ENCODE measurements at places on chromosomes 2 and 18.

GRCh38 chr2:183543222-183543621 is 419.0 kb downstream of the NUP35 start:
- no peak for DNase-seq

DNA sequence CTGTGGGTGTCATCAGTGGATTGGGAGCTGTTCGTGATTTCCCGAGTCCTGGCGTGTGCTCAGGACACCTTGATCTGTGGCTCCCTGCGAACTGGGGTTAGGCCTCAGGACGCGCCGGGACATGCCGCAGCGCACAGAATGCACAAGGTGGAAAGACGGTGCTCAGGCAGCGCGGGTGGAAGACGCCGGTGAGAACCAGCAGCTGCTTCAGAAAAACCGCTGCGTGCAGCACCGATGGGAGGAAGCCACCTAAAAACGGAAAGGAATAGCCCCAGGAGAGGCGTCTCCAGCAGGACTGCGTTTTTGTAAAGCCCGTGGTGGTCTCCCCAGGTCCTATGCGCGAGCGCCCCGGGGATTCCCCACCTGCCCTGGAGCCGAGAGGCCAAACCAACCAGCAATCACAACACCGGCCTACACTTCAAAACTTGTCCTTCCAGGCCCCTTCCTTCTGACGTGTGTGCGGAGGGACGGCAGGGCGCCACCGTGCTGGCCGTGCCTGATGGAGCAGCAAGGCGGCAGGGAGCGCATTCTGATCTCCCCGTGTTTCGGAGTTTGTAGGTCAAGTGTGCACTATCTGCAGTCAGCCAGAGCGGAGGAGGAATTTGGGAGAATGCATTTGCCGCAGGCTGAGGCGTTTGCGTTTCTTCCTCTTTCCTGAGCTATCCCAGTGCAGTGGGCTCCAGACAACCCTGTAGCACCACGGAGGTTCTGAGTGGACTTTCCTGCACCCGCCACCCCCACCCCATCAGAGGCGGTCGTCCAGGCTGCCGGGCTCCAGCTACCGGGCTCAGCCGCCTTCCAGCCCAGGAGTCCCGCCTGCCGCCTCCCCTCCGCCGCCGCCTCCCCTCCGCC is 32.2 kb downstream of the RTP5 start:
- DNase-seq = no peak

DNA sequence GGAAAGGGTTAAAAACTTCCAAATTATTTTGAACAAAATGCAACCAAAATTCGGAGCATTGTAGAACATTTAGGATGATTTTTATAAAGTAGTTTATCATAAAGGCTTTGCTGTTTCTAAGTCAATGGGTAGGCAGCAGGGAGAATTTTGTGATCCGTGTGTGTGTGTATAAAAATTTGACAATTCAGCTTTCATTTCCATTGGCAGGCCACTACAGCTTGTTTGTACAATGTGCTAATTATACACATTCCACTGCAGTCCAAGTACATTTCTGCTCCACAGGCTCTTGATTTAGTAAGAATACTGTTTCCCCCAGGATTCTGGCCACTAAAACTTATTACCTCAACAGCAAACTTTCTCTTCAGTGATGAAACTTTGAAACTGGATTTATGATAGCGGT is 71.8 kb upstream of the LTBP1 start:
- DNase-seq = no peak

GRCh38 chr2:68715353-68716041 is 19.1 kb upstream of the ARHGAP25 start:
- no peak for DNase-seq

- no peak for DNase-seq
Measured at GRCh38 chr18:34659579-34660517, 50.2 kb upstream of the DTNA start.

DNA sequence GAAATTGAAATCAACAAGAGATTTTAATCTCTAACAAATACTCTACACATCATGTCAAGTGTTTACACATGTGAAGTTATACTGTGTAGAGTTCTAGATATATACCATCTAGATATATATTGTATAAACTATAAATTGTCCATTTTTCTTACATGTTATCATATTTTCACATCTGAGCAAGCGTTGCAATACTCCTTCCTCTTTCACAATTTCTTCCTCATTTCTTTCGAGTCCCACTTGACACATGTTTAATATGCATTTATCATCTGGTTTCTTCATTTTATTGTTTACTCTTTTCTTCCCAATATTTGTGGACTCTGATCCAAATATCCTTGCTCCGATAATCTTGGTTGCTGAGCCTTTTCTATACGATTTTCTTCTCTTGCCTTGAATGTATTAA is 50.2 kb downstream of the UNC80 start:
- no peak for DNase-seq

DNA sequence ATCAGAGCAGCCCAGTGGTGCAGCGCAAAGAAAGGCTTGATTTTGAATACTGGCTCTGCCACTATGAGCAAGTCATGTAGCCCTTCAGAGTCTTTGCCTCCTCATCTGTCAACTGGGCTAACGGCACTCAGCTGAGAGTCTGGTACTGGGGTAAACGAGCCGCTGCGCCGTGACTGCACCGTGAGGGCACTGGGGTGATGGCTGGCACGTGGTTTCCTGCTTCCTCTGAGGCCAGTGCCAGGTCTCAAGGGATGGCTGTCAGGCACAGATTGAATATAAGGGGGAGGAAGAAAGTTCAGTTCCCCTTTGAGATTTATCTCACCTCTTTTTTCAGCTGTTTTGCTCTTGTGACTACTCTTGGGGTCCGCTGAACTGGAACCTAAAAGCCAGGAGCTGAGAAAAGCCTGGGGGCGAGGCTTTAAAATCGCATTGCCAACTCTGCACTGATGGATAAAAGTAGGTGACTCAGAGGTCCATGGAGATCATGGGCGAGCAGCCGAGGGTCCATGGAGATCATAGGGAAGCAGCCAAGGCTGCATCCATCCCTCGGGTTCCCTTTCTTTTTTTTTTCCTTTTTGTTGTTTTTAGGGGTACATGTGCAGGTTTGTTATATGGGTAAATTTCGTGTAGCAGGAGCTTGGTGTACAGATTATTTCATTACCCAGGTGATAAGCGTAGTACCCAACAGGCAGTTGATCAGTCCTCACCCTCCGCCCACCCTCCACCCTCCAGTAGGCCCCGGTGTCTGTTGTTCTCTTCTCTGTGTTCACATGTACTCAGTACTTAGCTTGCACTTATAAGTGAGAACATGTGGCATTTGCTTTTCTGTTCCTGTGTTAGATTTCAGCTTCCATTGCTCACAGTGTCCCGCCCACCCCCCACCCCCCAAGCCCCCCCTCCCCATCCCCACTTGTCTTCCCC is 114.3 kb downstream of the SPP2 start:
- no peak for DNase-seq

- DNase-seq = no peak
Measured at GRCh38 chr2:71934595-71935261, 212.9 kb downstream of the CYP26B1 start.

DNA sequence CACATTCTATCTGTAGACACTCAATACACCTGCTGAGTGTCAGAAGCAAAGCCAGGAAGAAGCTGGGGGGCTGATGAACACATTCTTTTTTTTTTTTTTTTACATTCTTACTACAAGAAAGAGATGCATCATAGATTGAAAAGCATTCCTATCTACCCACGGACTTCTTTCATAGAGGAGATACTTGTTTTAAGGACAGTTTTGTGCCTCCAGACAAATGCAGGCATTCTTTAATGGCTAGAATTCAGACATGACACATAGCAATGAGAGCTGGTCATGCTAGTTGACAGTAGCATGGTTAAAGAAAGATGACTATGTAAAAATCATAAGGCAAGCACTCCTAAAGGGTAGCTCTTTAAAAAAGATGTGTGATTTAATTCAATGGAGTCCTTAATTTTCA is 110.2 kb downstream of the EPHA4 start:
- DNase-seq = no peak

DNA sequence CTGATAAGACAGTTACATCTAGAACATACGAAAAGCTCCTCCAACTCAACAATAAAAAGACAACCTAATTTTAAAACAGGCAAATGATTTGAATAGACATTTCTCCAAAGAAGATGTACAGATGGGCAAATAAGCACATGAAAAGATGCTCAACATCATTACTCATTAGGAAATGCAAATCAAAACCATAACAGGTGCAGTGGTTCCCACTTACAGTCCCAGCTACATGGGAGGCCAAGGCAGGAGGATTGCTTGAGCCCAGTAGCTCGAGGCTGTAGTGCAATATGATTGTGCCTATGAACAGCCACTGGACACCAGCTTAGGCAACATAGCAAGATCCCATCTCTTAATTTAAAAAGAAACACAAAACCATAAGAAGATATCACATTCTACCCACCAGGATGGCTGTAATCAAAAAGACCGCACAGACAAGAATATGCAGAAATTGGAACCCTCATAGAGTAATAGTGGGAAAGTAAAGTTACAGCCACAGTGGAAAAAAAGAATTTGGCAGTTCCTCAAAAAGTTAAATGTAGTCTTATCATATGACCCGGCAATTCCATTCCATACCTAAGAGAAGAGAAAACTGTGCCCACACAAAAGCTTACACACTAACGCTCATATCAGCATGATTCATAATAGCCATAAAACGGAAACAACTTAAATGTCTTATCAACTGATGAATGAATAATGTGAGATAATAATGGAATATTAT is 30.5 kb upstream of the ARMC9 start:
- no peak for DNase-seq

- no peak for DNase-seq
Measured at GRCh38 chr2:58237741-58238140, 3.4 kb downstream of the FANCL start.

- DNase-seq = no peak
Measured at GRCh38 chr2:178177066-178177679, 17.1 kb upstream of the OSBPL6 start.

DNA sequence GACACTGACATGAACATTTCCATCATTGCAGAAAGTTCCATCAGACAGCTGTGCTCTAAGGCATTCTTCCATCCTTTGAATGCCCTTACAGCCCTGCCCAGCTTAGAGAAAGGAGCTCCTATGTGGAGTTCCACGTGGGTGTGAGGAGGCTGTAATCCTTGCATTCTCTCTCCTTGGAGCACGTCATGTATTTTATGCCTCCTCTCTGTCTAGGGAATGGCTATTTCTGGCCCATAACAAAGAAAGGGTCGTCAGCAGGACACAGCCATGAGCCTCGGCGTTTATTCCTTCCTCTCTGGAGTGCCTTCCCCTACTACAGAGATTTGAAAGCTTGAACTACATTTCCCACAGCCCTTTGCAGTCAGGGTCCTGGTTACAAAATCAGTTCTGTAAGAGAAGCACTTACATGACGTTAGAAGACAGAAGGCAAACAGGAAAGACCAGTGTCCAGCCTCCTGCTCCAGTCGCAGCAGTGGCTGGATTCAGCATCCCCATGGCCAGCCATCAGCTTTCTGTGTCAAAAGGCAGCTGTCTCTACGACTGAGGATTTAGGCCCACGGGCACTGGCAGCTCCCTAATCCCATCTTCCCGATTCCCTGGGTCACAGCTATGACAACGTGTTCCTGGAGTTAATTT is 234.9 kb downstream of the TFCP2L1 start:
- DNase-seq = no peak

DNA sequence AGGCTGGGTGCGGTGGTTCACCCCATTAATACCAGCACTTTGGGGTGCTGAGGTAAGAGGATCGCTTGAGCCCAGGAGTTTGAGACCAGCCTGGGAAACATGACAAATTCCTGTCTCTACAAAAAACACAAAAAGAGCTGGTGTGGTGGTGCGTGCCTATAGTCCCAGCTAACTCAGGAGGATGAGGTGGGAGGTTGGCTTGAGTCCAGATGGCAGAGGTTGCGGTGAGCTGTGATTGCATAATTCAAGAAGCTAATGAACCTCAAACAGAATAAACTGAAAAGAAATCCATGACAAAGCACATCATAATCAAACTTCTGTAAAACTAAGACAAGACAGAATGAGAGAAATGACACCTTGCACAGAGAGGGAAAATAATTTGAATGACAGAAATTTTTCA is 54.8 kb downstream of the SEMA4F start:
- no peak for DNase-seq

DNA sequence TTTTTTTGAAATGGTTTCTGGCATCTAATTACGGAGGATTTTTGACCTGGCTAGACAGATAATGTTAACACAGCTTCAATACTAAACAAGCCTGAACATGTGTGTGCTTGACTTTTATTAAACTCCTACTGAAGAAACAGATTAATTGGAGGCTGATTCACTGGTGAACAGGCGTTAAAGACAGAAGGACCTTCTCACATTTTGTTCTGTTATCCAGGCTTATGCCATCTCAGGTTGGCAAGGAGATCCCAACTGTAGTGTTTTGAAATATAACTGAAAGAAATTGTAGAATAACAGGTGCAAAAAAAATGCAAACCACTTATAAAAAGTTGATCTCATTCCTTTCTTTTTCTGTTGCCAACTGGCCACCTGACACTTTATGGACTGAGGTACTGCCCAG is 269.6 kb downstream of the ARHGAP15 start:
- no peak for DNase-seq

DNA sequence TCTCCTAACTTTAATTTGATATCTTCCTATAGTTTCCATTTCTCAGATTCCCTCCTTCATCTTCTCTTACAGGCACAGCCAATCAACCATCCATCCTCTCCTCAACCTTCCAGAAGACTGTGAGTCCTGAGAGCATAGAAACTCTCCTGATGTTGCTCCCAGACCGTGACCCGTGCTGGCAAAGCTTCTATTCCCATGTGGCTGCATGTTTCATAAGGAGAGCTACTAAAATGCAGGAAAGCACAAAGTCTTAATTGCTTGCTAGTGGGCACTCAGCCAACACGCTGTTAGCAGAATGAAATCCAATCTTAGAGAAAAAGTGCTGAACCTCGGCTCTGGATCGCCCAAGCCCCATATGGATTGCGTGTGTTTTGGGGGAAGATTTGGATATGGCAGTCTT is 1244.7 kb upstream of the ZEB2 start:
- no peak for DNase-seq

DNA sequence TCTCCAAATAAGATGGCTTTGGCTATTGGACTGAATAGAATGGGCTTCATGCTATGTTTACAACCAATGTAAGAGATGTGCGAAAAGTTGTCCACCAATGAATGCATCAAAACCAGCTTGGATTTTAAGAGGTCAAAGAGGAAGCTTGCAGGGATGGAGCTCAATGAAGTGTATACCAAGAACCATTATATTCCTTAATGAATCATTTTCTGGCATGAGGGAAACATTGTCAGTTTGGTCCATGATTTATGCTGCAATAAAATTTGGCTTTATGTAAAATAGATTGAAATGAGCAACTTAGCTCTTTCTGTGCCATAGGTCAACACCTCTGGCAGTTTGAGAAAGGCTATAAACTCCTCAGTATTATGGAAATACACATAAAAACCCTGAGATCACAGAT is 107.3 kb downstream of the SH3BP4 start:
- no peak for DNase-seq

- DNase-seq = no peak
Measured at GRCh38 chr2:29073933-29074332, 390 bp downstream of the PCARE start.

Measured in activated naive CD8-positive, alpha-beta T cell treated with anti-CD3 and anti-CD28 coated beads, Interleukin-2, amount 50 U/mL, for 16 hours (primary cell).